Coronary artery (tissue), 2 donors: ENCODE measurements at places on chromosomes 16 and 17.

DNA sequence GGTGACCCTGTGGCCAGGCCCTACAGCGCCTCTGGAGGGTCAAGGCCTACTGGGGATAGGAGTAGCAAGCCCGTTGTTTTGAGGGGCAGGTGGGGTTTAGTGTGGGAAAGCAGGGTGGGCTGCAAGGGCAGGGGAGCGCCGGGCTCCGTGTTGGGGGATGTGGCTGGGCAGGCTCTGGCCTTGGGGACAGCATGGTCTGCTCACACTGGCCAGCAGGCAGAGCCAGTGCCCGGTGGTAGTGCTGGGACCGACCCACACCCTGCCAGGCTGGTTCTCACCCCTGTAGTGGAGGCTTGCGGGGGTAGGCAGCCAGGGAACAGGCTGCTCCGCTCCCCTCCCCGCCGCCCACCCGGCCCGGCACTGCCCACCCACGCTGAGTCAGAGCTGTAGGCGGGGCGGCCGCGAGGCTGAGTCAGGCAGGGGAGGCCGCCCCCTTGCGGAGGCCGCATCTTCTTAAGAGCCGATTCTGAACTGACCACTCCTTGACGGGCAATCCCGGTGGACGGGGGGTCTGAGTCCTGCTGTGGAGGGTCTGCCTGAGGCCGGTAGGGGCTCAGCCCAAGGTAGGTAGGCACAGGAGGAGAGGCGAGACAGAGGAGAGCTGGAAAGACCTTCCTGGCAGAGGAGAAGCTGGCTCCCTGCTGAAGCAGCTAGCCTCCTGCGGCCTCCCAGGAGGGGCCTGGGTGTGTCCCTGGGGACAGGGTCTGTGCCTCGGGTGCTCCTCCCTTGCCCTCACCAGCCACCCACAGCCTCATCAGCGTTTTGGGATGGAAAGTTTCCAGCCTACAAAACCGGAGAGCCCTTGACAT lies 62.4 kb downstream of the BAIAP2 start:
- DNase-seq, result peak; percentile 84

- no peak for DNase-seq
These were observed 28.9 kb downstream of the CPSF4L start for GRCh38 chr17:73232587-73233373.

DNA sequence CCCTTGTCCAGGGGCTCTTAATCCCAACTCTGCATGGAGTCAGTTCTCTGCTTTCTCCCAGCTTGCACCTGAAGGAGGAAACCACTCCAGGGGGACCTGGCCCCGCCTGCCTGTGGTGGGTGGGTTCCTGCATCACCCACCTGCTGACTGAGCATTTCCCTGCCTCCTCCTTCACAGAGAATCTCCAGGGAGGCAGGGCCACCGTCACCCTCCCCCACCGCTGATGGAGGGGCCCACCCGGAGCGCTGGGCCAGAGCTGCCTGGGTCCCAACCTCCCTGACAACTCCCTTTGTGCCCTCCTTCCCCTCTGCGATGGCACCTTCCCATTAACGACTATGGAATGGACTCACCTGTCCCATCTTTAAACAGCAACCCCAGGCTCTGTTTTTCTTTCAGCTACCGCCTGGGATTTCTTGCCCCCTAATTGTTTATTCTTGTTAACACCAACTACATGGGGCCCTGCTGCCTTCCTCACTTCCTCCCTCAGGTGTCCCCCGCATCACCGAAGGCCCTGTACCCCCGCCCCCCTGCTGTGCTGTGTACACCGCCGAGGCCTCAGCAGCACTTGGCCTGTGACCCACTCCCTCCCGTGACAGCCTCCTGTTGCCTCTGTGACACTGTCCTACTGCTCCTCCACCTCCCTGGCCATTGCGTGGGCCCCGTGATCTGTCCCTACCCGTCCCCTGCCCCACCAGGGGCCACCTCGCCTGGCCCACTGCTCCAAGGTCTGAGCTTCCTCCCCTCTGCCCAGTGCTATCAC lies 842 bp upstream of the TEDC2 start:
- no peak for DNase-seq

DNA sequence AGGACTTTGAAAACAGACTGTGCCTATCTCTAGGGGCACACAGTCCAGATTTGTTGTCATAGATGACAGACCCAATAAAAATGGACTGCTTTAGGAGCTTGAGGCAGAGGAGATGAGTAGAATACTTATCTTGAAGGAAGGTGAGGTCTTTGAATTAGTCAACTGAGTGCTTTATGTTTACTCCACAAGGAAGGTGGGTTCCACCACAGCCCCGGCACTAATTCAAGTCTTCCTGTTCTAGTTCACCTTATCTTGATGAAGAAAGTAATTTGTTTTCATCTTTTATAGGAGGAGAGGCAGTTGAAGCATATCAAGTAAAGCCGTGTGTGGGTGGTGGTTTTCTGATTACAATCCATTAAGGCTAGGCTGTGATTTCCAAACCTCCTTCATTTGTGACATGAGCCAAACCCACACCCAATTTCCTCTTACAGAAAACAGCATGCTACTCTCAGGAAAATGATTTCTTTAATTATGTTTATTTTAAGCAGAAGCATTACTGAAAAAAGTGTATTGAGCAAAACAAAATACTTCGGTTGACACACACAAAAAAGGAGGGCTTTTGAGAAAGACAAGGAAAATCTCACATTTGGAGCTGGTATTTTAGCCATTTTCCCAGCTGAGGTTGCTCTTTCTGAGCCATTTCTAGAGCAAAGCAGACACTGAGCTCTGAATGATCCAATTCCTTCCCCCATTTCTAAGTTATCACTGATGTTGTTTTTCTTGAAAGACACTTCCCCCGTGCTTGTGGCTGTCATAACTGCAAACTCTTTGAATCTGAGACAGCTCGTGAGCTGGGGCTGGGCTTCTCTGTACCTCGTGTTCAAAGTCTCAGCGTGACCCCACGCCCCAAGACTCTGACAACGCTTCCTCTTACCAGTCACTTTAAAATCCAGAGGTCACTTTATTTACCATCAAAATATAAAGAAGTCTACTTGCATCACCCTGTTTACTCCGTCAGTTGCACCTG lies 35.4 kb downstream of the CDRT15 start:
- DNase-seq, result no peak

DNA sequence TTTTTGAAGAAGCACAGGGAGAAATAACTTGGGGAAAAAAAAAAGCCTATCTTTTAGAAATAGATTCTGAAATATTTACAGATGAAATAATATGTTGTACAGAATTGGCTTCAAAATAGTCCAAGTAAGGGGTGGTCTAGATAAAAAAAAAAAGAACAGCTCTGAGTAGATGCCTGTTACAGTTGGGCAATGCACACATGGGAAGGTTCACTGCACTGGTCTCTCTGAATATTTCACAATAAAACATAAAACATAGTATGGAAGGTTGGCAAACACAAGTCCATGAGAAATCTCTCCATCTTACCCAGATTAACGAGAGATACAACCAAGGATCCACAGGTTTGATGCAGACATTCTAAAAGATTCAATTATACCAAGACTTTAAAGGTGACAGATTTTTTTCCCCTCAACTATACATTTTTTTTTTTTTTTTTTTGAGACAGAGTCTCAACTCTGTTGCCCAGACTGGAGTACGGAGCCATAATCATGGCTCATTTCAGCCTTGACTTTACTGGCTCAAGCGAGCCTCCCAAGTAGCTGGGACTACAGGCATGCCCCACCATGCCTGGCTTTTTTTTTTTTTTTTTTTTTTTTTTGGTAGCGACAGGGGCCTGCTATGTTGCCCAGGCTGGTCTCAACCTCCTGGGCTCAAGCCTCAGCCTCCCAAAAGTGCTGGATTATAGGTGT lies 58.0 kb downstream of the KANSL1 start:
- no peak for DNase-seq

DNA sequence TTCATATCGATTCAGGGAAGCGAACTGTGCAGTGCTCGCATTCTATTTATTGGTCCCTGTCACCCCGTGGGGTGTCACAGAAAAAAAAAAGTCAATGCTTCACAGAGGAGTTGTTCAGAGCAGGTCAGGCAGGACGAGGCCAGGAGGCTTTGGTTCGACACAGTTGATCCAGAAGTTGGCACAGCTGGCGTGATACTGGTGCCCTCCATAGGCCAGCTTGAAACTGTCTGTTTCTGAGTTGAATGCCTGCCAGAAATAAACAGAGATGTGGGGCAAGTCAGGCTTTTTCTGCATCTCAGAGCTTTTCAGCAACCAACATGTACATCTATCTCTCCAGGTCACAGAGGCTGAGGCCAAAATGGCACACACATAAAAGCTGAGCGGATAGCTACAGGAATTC lies 29.1 kb downstream of the DUSP14 start:
- DNase-seq, result no peak

DNA sequence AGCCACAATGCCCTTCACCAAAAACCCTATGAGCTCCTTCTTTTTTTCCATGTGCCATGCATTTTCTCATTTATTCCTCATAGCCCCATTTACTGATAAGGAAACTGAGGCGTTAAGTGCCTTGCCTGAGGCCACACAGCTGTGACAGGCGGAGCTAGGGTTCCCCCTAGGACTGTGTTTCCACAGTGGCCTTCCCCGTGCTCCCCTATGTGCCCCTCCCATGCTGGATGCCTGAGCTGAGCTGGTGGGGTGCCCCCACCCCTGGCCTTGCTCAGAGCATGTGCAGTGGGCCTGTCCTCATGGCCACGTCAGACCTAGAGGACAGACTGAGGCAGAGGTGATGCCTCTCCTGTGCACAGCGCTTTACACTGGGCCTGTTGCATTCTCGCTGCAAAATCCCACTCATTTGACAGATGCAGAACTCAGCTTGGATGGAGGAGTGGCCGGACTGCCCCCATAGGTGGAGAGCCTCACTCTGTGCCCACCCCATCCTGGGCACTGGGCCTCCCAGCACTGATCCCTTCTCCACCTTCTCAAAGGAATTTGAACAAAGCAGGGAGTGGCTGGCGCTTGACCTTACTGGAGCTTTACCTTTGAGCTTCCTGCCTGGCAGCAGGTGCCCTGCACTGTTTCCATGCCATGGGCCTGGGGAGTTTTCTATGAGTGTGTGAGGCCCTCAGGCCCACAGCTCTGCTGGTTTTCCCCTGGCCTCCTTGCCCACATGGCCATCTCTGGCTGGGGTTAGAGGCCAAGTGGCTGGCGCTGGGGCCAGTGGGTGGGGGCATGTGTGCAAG lies 2.6 kb downstream of the MAP2K3 start:
- DNase-seq, result peak; percentile 78

DNA sequence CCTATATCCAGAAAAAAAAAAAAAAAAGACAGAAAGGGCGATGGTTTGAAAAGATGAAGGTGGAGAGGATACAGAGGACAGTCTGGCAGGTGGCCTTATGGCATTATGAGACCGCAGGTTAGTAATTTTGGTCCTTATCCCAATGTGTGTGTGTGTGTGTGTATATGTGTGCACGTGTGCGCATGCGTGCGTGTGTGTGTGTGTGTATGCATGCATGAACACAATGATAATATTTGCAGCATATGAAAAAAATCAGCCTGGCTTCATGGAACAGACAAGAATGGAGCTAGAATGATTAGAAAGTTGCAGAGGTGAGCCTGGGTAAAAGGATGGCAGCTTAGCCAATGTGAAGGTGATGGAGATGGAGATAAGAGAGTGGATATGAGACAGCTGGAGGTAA lies 83.4 kb downstream of the LYRM1 start:
- no peak for DNase-seq

- DNase-seq, result no peak
These were observed 30.8 kb downstream of the PRSS54 start for GRCh38 chr16:58264007-58264406.

GRCh38 chr16:56789360-56789759 lies 59.4 kb downstream of the NUP93 start:
- DNase-seq, result no peak

DNA sequence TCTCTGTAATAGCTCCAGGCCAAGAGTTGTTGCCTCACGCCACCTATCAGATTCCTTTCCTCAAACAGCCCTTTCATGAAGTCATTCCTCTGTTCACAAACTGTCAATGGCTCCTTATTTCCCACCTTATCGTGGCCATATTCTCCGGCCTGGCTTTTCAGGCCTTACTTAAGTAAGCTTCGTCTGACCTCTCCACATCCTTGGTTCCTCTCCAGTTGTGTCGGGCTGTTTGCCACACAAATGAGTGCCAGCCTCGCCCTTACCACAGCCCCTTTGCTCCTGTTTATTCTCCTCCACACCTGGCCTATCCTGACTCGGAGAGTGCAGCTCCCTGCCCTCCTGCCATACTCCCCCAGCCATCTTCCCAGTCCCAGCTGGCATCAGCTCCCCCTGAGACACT lies 2.0 kb downstream of the TP53I13 start:
- peak; percentile 69 for DNase-seq

GRCh38 chr16:88762941-88763340 lies 22.1 kb downstream of the PIEZO1 start:
- DNase-seq, result no peak

- no peak for DNase-seq
These were observed 50.2 kb downstream of the CDK5R1 start for GRCh38 chr17:32536736-32537643.

- no peak for DNase-seq
These were observed 100.5 kb downstream of the CYB561 start for GRCh38 chr17:63345611-63346010.

DNA sequence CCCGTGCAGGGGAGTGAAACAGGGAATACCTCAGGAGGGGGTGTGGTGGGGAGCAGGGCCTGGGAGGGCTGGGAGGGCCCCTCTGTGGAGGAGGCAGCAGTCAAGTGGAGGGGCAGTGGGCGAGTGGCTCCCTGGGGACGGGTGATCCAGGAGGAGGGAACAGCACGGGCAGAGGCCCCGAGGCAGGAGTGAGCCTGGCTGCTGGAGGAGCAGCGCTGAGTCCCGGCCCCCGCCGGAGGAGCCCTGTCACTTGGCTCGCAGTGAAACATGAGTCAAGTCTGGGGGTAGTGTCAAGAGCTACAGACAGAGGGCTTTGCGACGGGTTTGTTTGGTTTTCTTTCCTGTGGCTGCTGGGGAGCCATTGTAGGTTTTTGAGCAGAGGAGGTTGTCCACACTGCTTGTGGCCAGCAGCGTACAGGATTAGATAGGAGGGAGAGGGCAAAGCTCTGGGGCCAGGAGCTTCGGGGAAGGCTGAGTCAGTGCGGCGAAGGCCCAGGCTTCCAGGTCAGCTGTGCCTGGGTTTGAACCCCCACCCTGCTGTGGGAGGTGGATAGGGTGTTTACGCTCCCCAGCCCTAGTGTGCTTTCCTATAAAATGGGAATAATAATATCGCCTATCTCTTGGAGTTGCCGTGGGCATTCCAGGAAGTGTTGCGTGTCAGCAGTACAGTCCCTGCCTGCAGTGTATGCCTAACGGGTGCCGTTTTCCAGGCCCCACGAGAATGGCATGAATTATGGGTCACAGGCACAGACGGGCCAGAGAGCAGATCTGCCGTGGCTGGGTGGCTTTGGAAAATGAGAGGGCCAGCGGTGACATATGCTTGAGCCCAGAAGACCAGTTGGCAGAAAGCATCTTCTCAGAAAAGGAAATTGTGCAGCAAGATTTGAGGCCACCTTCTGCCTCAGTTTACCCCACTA lies 115.9 kb upstream of the CIBAR2 start:
- DNase-seq, result no peak
